ENCODE measurements at places on chromosomes 5 and 9.

DNA sequence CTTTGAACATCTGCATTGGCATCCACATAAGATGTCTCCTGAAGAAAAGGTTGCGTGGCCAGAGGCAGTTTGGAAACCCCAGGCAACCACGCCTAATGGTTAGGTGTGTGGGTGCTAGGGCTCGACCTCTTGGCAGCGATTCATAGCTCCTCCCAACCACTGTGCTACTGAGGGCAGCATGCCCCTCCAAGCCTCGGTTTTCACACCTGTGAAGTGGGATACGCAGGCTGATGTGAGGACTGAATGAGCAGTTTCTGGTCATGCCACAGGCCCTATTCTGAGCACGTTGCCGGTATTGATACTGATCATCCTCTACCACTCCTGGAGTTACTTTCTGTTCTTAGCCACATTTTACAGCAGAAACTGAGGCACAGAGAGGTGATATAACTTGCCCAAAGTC, 19.1 kb downstream of the NDST1 start:
- DNase-seq, result no peak

GRCh38 chr5:57552033-57552432, 69.4 kb upstream of the ACTBL2 start:
- no peak for DNase-seq

DNA sequence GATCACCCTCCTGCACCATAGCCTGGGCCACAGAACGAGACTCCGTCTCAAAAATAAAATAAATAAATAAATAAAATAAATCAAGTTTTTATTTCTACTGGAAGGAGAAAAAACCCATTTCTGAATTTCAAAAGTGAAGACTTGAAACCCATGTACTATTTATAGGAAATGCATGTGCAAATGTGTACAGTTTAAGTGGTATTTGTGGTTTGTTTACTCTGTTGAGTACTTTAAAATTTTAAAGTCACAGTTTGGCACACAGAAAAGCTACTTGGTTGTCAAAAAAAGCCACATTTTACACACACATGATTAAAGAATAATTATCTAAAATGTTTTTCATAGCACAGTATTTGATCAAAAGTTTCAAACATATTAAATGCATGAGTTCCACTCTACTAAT, 43.6 kb downstream of the NR3C1 start:
- no peak for DNase-seq

DNA sequence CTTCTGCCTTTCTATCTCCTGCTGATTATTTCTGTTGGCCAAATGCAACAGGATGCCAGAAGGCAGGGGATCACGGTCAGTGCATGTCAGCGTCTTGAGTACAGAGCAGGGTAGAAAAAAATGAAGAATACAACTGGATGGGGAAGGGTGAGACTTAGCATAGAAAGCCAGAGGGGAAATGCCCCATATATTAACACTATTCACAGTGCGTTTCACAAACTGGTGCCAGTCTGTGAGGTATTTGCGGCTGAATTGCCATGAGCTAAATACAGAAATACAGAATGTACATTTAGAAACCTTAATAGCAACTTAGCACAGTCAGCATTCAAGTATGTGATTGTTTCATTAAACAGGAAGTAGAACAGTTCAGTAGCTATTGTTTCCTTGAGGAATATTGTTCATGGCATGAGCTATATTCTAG, 31.0 kb upstream of the SLC1A3 start:
- DNase-seq, result no peak

- DNase-seq, result no peak
Measured at GRCh38 chr5:139783436-139783965, 12.1 kb upstream of the PSD2 start.

DNA sequence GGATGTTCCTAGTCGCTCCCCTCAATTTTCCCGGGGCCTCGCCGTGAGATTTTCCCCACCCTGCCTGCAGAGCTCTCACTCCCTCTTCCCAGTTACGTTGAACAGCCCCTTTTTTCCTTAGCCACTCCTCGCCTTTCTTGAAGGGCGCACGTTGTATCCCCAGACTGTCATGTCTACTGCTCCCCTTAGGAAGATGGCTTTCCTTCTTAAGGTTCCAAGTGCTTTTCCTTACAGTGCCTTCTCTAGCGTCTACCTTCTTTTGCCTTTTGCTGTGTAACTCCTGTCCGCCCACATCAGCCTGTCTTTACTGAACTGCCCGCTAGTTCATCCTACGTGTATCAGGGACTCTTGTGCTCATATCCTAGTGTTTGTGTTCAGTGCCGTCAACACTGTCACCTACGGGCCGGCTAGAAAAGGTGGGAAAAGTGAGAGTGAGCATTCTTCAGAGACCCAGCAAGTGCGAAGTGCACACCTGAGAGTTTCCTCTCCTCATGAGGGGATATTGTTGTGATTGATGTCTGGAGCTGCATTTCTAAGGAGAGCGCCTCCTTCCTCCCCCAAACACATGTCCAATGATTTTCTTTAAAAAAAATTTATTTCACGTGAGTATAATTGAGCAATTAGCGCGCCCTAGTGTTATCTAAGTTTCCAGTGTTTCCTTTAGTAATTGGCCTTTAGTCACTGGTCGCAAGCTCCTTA, 764 bp downstream of the CAMLG start:
- DNase-seq, result no peak

DNA sequence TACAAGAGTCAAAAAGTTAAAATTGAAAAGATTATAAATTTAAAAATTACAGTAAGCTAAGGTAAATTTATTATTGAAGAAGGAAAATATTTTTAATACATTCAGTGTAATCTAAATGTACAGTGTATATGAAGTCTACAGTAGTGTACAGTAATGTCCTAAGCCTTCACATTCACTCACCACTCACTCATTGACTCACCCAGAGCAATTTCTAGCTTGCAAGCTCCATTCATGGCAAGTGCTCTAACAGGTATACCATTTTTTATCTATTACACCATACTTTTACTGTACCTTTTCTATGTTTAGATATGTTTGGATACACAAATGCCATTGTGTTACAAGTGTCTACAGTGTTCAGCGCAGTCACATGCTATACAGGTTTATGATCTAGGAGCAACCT, 389.7 kb downstream of the RASEF start:
- no peak for DNase-seq

DNA sequence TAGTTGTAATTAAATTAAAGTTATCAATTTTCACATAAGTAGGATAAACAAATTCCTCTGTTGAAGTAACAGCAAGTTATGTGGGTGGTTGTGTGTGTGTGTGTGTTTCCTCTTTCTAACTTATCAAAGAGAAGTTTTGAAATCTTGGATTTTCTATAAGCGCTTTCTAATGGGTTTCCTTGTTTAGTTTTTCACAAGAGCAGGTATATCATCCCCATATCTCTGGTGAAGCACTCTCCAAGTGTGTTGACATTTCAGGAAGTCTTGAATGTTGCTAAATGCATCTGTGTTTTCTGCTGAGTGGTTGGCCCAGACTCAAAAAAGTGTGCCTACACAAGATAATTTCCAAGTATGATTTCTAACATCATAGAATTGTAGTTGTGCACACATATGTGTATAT, 43.3 kb downstream of the PRDM6 start:
- DNase-seq, result no peak

- DNase-seq, result no peak
Measured at GRCh38 chr5:129460936-129461710, 1.0 kb downstream of the ADAMTS19 start.

GRCh38 chr9:68913054-68913453, 100.9 kb downstream of the PRKACG start:
- no peak for DNase-seq

GRCh38 chr9:78213712-78214111, 22.2 kb upstream of the CEP78 start:
- DNase-seq, result no peak

- no peak for DNase-seq
Measured at GRCh38 chr5:174078416-174078815, 32.9 kb downstream of the NSG2 start.

GRCh38 chr5:137113939-137114338, 385.2 kb downstream of the SPOCK1 start:
- DNase-seq, result no peak

DNA sequence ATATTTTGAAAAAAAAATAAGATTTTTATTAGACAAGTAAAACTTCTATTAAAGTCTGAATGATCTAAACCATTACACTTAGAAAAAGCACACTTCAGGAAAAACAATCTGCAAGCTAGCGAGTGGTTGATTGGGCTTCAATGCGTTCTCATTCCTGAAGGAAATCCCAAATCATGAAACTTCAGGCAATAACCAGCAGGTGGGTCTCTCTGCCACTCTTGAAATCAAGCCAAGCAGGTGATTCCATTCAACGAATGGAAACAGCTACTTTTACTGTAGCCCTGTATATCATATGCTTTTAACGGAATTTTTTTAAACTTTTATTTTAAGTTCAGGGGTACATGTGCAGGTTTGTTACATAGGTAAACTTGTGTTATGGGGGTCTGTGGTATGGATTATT, 234.5 kb upstream of the TRPM3 start:
- no peak for DNase-seq

GRCh38 chr5:83025690-83026478, 51.3 kb downstream of the TMEM167A start:
- no peak for DNase-seq

DNA sequence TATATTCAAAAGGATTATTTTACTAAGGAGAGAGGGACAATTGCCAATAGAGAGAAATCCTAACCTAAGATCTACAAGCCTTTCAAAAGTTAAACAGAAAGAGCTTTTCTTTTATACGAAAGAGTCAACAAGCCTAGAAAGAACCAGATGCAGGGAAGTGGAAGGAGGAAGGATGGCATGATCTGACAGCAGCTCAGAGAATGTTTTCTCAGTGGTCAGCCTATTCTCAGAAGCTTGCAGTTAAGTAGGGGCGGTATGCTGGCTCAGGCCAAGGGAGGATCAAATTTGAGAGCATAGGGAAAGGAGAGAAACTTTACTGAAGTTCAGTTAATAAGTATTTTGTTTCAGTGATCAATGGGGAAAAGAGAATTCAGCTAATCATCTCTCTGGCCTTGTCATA, 88.0 kb upstream of the FTMT start:
- DNase-seq, result no peak

DNA sequence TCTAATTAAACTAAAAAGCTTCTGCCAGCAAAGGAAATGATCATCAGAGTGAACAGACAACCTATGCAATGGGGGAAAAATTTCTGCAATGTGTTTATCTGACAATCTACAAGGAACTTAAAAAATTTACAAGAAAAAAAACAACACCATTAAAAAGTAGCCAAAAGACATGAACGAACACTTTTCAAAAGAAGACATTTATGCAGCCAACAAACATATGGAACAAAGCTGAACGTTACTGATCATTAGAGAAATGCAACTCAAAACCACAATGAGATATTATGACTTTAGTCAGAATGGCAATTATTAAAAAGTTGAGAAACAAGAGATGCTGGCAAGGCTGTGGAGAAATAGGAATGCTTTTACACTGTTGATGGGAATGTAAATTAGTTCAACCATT, 530.4 kb upstream of the DAB2 start:
- no peak for DNase-seq

DNA sequence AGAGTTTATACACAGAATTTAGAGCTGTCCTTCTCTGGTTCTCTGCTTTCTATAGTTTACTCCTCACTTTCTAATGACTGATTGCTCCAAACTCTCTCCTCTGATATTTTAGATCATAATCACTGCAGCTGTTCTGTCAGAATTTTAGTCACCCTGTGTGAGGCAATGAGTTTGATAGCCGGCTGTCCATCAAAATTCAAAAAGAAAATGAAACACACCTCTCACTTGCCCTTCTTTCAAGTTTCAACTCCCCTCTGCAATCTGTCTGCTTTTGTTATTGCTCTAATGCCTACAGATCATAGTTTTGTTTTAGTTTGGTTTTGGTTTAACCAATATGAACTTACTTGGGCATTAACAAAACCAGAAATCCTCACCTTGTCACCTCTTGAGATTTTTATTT, 23.3 kb upstream of the ABLIM3 start:
- DNase-seq, result no peak

DNA sequence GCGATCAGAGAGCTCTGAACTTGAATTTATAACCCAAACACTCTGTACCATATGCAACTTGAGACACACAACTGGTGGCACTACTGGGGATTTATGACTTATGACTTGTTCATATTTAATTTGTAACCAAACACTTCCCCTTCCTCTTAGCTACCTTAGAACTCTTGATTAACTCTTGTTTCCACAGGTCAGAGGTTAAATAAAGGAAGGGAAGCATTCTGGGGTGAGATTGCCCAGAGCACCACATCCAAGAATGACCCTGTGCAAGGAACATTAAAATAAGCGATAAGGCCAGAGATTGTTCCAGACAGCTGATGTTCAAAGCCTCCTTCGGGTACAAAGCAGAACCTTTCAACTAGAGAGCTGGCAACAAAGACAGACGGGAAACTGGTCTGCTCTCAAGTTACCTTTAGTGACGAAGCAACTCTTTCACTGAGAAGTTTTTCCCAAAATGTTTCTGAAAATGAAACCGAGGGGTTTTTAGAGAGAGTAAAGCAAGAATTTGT, 242.6 kb downstream of the DENND1A start:
- DNase-seq, result no peak

- no peak for DNase-seq
Measured at GRCh38 chr5:134878403-134878802, 4.2 kb downstream of the TXNDC15 start.

GRCh38 chr9:72333709-72334108, 31.3 kb downstream of the ZFAND5 start:
- DNase-seq, result no peak

GRCh38 chr5:75225506-75225905, 11.2 kb downstream of the ANKRD31 start:
- no peak for DNase-seq

- no peak for DNase-seq
Measured at GRCh38 chr5:329768-330167, 8.3 kb downstream of the AHRR start.

GRCh38 chr5:80403782-80404181, 4.1 kb upstream of the ZFYVE16 start:
- no peak for DNase-seq

DNA sequence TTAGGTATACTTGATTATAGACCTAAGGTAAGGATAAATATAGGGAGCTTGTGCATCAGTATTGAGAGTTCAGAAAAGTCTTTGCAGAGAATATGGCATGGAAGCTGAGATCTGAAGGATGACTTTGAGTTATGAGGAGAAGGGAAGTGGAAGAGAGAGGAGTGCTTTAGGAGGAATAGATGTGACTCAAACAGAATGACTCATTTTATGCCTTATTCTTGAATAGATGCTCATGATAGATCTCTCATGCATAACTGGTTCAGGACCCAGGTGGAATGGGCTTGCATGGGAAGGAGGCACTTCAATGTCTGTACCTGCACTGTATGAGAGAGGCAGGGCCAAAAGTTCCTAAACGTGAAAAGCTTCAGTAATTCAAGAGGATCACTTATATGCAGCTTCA, 103.3 kb downstream of the CWC27 start:
- DNase-seq, result no peak

GRCh38 chr9:111258875-111259271, 71.2 kb downstream of the OR2K2 start:
- DNase-seq, result no peak

- DNase-seq, result no peak
Measured at GRCh38 chr5:16656561-16657191, 39.9 kb upstream of the RETREG1 start.

GRCh38 chr9:125663127-125663526, 43.9 kb downstream of the MAPKAP1 start:
- DNase-seq, result no peak

Measured in stimulated activated CD8-positive, alpha-beta memory T cell treated with anti-CD3 and anti-CD28 coated beads, Interleukin-4, amount 100 ng/mL, for 1 hour (primary cell).